NCI-H1048 (cell line): ENCODE measurements at places on chromosomes 1 and 21.

DNA sequence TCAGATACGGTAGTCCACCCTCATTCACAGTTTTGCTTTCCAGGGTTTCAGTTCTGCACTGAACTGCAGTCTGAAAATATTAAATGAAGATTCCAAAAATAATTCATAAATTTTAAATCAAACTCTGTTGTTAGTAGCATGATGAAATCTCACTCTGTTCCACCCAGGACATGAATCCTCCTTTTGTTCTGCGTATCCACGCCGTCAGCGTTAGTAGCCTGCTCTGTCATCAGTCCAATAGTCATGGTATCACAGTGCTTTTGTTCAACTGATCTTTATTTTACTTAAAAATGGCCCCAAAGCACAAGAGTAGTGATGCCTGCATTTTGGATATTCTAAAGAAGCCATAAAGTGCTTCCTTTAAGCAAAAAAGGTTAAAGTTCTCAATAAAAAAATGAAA lies 23.9 kb downstream of the CHD1L start:
- DNase-seq: no peak

GRCh38 chr1:224235813-224236493 lies 52.9 kb downstream of the DEGS1 start:
- no peak for DNase-seq

- no peak for DNase-seq
Measured at GRCh38 chr1:3387401-3387800, 67.1 kb upstream of the ARHGEF16 start.

DNA sequence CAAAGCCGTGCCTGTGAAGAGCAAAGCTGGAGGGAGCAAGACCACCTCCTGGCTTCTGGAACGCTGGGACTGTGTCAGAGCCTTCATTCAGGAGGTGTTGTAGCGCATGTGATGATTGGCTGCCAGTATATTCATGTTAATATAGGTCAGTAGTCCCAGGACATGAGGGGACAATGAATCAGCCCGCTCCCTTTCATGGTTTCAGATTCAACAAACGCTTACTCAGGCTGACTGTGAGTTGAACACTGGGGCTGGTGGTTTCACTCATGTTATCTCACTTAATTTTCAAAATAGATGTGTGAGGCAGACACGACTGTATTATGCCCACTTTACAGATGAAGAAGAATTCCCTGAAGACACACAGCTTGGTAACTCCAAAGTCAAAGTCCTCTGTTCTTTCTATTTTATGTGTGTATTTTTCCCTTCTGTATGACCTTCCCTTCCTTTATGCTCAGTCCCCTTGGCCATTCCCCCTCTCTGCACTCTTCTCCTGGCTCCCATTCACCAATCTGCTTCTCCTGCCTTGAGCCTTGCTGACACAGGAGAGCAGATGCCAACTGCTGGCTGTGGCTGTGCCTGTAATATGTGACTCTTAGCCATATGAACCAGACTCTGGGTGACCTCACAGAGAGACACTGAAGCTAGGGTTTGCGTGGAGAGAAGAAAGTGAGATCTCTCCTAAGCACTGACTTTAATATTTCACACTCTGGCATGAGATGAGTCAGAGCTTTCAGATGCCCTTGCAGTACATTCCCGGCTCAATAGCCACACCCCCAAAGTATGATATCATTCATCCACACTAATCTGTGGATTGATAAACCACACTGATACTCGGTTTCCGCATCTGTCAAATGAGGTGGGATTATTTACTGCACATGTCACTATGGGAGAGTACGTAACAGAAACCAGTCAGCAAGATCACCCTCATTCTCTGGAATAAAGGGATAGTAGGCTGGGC lies 31.4 kb upstream of the KIRREL1 start:
- no peak for DNase-seq

- no peak for DNase-seq
Measured at GRCh38 chr1:20368866-20369470, 78.3 kb downstream of the VWA5B1 start.

GRCh38 chr1:47814612-47815395 lies 182.4 kb downstream of the TRABD2B start:
- DNase-seq: no peak

GRCh38 chr1:111507411-111508201 lies 4.2 kb upstream of the ADORA3 start:
- DNase-seq: no peak

GRCh38 chr1:1189111-1189510 lies 15.4 kb downstream of the TTLL10 start:
- no peak for DNase-seq

- no peak for DNase-seq
Measured at GRCh38 chr1:156851779-156852417, 7.0 kb downstream of the INSRR start.

- DNase-seq: no peak
Measured at GRCh38 chr21:14737922-14738321, 191.8 kb upstream of the SAMSN1 start.

GRCh38 chr1:160570840-160571239 lies 8.5 kb downstream of the CD84 start:
- DNase-seq: no peak

DNA sequence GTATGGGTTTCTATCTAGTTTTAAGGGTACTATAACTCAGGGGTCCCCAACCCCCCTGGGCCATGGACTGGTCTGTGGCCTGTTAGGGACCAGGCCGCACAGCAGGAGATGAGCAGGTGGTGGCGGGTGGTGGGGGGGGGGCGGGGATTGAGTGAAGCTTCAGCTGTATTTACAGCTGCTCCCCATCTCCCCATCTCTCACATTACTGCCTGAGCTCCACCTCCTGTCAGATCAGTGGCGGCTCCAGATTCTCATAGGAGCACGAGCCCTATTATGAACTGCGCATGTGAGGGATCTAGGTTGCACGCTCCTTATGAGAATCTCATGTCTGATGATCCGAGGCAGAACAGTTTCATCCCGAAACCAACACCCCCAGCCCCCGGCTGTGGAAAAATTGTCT lies 95.1 kb upstream of the SLC45A1 start:
- no peak for DNase-seq

- no peak for DNase-seq
Measured at GRCh38 chr1:24622218-24622617, 20.9 kb upstream of the SRRM1 start.

DNA sequence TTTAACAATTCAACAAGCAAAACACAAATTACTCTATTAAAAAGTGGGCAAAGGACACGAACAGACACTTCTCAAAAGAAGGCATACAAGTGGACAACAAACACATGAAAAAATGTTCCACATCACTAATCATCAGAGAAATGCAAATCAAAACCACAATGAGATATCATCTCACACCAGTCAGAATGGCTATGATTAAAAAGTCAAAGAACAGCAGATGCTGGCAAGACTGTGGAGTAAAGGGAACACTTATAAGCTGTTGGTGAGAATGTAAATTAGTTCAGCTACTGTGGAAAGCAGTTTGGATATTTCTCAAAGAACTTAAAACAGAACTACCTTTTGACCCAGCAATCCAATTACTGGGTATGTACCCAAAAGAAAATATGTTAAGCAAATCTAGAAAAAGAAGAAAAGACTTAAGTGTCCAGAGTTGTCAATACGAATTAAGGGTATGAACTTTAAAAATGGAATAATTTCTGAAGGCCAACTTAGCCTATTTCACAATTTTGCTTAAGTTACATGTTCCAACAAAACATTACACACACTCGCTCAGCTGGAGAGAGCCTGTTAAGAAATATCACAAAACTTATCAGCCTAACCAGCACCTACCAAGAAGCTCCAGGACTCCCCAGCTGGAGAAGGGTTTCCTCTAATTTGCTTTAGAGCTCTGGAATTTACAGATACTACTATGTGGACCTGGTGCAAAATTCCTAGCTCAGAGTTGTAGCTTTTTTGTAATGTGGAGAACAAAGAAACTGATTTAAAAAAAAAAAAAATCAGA lies 232.1 kb downstream of the DUSP10 start:
- DNase-seq: no peak

GRCh38 chr1:9687874-9688582 lies 36.5 kb downstream of the PIK3CD start:
- DNase-seq: no peak

- no peak for DNase-seq
Measured at GRCh38 chr1:109133002-109133706, 19.2 kb downstream of the ELAPOR1 start.

DNA sequence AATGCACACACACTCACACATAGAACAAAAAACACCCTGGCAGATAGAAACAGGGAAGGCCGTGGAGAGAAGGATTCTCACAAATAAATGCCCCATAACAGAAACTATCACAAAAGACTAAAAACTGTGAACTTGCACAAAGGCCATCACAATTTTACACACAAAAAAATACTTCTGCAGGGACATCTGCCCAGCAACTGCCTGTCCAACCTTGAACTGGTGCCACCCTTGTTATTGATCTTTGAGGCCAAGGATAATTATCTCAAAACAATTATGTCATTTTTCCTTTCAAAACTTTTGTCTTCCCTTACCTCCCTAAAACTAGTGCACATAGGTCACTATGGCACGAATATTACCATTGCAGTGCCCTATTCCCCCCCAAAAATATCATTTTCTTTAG lies 143.8 kb upstream of the KCTD3 start:
- no peak for DNase-seq

- no peak for DNase-seq
Measured at GRCh38 chr21:28734522-28735175, 258.0 kb downstream of the LTN1 start.

GRCh38 chr1:205172729-205173366 lies 38.7 kb downstream of the DSTYK start:
- DNase-seq: no peak

GRCh38 chr1:41647221-41648135 lies 163.0 kb upstream of the EDN2 start:
- no peak for DNase-seq

GRCh38 chr1:61293986-61294504 lies 211.7 kb downstream of the NFIA start:
- DNase-seq: no peak

DNA sequence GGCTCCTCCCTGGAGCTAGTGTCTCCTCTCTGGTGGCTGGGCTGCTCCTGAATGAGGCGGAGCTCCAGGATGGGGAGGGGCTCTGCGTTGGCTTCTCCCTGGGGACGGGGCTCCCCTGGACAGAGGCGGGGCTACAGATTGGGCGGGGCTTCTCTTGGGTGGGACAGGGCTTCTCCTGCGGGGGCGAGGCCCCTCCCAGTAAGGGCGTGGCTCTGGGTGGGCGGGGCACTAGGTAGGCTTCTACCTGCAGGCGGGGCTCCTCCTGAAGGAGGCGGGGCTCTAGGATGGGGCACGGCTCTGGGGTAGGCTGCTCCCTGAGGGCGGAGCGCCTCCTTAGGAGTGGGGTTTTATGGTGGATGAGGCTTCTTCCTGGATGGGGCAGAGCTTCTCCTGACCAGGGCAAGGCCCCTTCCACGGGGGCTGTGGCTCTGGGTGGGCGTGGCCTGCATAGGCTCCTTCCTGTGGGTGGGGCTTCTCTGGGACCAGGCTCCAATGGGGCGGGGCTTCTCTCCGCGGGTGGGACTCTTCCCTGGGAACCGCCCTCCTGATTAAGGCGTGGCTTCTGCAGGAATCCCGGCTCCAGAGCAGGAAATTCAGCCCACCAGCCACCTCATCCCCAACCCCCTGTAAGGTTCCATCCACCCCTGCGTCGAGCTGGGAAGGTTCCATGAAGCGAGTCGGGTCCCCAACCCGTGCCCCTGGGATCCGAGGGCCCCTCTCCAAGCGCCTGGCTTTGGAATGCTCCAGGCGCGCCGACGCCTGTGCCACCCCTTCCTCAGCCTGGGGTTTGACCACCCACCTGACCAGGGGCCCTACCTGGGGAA lies 22.7 kb upstream of the ARF1 start:
- DNase-seq: peak; percentile 76

DNA sequence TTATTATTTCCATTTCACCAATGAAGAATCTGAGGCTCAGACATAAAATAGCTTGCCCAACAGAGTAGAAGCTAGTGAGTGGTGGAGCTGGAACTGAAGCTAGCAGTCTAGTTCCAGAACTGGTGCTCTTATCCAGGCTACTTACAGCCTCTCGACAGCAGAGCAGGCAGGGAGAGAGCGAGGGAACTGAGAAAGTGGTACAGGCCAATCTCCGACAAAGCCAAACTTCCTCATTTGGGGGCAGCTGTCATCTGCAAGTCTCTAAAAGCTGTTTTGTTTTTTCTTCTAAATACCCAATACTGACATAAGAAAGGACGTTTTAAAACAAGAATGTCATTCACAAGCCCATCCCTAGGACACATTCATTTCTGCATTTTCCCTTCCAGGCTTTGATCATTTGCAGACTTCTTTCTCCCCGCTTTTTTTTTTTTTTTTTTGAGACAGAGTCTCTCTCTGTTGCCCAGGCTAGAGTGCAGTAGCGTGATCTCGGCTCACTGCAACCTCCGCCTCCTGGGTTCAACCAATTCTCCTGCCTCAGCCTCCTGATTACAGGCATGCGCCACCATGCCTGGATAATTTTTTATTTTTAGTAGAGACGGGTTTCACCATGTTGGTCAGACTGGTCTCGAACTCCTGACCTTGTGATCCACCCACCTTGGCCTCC lies 20.0 kb downstream of the YIPF1 start:
- DNase-seq: no peak

DNA sequence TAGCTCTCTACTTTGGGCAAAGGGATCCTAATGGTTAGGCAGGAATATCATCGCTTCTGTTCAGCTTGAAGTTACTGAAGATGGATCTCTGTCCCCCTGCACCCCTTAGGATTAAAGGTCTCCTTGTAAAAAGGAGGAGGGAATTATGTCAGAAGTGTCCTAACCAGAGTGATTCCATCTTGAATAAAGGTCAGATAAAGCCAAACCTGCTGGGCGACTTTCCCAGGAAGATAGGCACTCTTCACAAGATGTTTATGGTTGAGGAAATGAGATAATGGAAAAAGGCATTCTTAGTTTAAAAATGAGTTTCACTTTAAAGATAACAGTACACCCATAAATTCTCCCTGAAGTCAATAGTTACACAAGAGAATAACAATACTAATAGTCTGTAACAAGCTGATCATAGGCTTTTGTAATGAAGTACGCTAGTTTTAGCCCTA lies 1.7 kb upstream of the NENF start:
- no peak for DNase-seq

GRCh38 chr1:67241200-67241746 lies 66.4 kb upstream of the IL12RB2 start:
- no peak for DNase-seq
